ENCODE measurements at places on chromosomes 1 and 21. TPM values are rescaled to one million over a fixed set of nuclear protein-coding genes. Genes with fewer than 3 reads are reported as not detected.

ASPM gene
- 2.0 TPM for total RNA-seq

KRTAP12-2 gene
- total RNA-seq, result not detected

MXRA8 gene
- total RNA-seq, result 534 TPM

WNT2B gene
- total RNA-seq, result 3.2 TPM

CPLANE2 gene
- total RNA-seq, result 9.5 TPM

GPR52 gene
- total RNA-seq, result 0.50 TPM

WNT3A gene
- not detected for total RNA-seq

PROK1 gene
- total RNA-seq, result not detected

LIN28A gene
- total RNA-seq, result not detected

LY9 gene
- total RNA-seq, result not detected

TRIM63 gene
- 0.15 TPM for total RNA-seq

TLCD4 gene
- 0.29 TPM for total RNA-seq

LCE2A gene
- not detected for total RNA-seq

PRRX1 gene
- 270 TPM for total RNA-seq

LCE1E gene
- total RNA-seq, result not detected

AZIN2 gene
- total RNA-seq, result 4.2 TPM

LINGO4 gene
- not detected for total RNA-seq

SH2D2A gene
- not detected for total RNA-seq

UTS2 gene
- not detected for total RNA-seq

TNFSF4 gene
- 0.87 TPM for total RNA-seq

FAM177B gene
- not detected for total RNA-seq

TMEM82 gene
- not detected for total RNA-seq

TIAM1 gene
- 2.9 TPM for total RNA-seq

RHCE gene
- 0.15 TPM for total RNA-seq

EXO1 gene
- 14.7 TPM for total RNA-seq

SDC3 gene
- 15.6 TPM for total RNA-seq

TIPRL gene
- total RNA-seq, result 46.0 TPM

GCSAML gene
- not detected for total RNA-seq

SYNC gene
- total RNA-seq, result 136 TPM

METTL18 gene
- 8.9 TPM for total RNA-seq

TSACC gene
- not detected for total RNA-seq

FCRL4 gene
- not detected for total RNA-seq

Data from smooth muscle cell of trachea (primary cell).